ENCODE measurements at places on chromosomes 3 and 15.

GRCh38 chr15:63258658-63259057, 18.7 kb upstream of the APH1B start:
- DNase-seq: no peak

- DNase-seq: no peak
Measured at GRCh38 chr3:66206806-66207205, 14.0 kb upstream of the SLC25A26 start.

- no peak for DNase-seq
Measured at GRCh38 chr3:9280451-9281219, 31.2 kb upstream of the SRGAP3 start.

DNA sequence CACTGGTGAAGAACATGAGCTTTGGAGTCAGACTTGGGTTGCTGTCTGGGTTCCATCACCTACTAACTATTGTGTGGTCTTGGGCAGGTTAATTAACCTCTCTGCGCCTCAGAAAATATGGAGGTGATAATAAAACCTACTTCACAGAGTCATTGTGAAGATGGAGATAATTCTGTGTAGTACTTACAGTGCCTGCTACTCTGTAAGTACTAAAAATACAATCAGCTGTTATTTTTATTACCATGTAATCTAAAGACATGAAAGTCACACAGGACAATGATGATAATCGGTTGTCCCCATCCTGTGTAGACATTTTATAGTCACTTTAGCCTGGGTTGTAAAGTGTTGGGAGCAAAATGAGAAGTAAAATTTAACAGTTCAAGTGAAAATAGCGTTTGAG, 334.1 kb downstream of the THSD4 start:
- no peak for DNase-seq

DNA sequence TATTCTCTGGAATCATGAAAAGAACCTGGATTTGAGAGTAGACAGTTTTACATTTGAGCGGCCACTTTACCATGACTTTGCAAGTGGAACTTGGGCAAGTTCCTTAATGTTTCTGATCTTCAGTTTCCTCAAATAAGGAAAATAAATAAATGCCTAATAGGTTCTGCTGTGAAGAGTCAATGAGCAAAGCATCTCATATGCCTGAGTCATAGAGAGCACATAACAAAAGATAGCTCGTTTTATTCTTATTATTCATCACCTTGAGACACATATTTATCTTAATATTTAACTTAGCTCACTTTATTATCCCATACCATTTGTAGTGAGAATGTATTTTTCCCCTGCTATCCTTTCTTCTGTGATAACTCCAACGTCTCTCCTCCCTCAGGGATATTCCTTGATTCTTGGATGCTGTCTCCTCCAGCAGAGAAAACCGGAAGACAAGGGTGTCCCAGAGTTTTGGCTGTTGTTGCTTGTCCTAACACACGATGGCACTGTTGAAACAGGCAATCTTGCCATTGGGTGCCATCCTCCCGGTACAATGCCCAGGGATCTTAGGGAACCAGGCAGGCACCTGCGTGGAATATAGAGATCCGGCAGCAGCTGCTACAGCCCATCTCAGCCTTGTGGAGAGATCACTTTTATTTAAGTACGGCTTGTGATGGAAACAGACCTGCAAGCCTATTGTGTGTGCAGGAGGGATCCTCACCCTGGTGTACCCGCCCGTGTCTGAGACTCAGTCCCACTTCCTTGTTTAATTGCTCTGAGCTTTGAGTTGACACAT, 33.3 kb upstream of the VPS33B start:
- DNase-seq: no peak

- no peak for DNase-seq
Measured at GRCh38 chr15:86087808-86088207, 8.1 kb downstream of the AGBL1 start.

GRCh38 chr15:99303907-99304306, 52.6 kb downstream of the LRRC28 start:
- no peak for DNase-seq

DNA sequence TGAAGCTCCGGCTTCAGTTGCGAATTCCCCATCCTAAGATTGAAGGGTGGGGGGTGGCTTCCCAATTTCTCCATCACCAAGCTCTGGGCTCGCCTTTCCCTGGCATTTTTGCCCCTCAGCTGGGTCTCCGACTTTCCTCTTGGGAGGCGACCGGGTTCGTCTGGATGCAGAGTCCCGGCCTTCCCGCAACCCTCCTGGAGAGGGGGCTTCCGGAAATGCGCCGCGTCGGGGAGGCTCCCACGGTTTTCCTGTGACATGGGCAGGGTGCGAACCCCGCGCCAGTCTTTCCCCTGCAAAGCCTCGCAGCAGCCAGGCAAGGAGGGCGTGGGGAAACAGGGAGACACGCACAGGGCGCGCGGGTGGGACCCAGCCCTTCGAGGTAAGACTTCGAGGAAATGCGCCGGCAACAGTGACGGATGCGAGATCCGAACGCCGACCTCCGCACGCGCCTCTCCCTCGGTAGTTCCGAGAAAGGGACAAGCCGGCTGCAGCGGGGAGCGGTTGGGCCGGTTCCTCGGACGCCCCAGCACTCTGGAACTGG, 466 bp upstream of the HCN4 start:
- no peak for DNase-seq

DNA sequence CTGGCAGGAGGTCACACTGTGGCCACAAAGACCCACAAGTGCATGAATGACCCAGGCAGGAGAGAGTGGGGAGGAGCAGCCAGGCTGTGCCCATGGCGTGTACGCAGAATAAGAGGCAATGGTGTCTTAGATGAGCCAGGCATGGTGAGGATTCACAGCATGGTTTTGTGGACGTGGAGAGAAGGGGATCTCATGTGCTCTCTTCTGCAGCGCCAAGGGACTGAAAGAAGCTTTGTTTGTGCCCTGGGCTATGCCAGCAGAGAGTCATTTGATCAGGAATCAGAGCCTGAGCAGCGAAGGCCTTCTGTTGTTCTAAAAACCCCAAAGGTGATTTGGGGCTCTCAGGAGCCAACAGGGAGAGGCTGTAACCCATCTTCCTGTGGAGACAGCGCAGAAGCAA, 18.7 kb upstream of the RPP14 start:
- DNase-seq: no peak

- DNase-seq: no peak
Measured at GRCh38 chr3:129032716-129033115, 27.9 kb upstream of the GP9 start.

DNA sequence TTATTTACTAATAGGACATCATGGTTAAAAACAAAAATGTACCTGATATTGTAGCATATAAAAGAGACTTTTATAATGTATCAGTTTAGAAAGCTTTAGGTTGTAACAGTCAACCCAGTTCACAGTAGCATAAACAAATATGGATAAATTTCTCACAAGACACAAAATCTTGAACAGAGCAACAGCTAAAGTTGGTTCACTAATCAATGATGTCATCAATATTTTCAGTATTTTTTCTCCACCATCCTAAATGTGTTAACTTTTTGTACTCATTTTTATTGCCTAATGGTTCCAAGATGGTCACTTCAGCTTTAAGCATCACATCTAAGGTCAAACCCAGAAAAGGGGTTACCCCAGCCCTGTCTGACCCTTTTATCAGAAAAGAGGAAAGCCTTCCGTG, 21.2 kb upstream of the NRG4 start:
- no peak for DNase-seq

GRCh38 chr15:95284492-95284891, 1046.0 kb upstream of the NR2F2 start:
- DNase-seq: no peak

DNA sequence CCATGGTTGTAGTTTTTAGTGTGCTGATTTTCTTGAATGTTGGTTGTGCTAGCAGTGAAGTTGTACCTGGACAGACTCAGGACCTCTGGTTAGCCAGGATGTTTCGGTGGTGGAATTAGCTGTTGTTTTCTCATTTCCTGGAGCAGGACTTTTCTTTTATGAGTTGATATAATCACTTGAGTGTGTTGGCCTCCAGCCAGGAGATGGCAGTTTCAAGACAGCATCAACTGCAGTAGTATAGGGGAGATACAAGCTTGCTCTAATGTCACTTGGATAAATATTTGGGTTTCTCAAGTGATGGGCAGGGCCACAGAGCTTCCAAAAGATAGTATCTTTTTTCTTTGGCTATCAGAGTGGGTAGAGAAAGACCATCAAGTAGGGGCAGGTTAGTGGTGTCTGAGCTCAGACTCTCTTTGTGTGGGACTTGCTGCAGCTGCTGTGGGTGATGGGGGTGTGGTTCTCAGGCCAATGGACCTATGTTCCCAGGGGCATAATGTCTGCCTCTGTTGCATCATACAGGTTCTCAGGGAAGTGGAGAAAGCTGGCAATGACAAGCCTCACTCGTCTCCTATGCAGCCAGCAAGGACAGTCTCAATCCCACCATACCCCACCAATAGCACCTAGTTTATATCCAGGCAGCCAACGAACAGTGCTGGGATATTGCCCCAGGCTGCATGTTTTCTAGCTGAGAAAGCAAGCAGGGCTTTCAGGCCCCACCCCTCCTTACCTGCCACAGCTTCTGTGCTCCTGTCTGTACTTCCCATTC, 14.6 kb upstream of the OR5K2 start:
- no peak for DNase-seq

DNA sequence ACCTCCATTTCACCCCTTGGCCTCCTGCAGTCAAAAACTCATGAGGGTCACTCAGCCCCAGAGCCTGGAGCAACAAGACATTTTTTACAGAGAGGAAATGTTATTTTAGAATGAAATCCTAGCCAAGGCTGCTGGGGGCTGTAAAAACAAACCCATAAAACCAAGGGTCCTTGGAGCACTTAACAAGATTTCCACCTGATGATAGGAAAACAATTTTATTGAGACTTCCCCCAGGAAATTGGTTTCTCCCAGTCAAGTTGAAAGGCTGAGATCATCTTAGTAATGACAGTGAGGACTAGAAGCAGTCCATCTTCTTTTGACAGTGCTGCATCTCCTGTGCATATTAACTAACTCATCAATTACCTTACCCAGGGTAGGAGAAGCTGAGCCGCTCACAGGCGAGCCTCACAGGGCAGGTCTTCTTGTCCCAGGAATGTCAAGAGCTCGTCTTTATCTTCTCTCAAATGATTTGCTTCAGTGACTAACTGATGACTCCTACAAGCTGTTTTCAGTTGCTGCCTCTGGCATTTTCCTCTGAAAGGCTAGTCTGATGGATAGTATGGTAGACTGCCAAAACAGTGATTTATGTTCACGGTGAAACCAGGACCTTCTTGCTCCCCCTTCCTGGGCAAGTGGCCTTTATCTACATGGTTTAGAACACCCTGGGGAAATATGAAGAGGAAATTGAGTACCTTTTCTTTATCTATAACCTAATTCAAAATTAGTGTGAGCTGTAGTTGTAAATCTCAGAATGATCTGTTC, 34.6 kb upstream of the AEN start:
- DNase-seq: no peak

DNA sequence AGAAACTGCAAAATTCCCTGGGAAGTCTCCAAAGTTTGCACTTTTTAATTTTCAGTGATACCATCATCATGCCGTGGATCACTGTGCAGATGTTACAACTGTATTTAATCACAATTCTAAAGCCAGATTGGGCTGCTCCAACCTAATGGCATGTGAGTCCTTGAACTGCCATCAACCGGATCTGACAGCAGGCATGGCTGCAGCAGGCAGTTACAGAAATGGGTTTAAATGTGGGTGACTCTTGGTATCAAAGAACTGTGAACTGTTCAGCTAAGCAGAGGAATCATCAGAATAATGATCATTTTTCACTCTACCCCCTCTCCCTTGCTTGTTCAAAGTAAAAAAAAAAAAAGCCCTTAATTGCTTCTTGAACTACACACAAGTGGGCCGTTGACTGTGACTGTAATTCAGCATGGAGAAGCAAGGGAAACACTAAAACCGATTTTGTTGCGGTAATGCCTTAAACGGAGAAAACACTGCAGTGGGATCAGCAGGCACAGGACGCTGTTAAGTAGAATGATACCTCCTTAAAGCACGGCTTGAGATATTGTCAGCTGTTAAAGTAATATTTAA, 152.4 kb downstream of the RORA start:
- no peak for DNase-seq

DNA sequence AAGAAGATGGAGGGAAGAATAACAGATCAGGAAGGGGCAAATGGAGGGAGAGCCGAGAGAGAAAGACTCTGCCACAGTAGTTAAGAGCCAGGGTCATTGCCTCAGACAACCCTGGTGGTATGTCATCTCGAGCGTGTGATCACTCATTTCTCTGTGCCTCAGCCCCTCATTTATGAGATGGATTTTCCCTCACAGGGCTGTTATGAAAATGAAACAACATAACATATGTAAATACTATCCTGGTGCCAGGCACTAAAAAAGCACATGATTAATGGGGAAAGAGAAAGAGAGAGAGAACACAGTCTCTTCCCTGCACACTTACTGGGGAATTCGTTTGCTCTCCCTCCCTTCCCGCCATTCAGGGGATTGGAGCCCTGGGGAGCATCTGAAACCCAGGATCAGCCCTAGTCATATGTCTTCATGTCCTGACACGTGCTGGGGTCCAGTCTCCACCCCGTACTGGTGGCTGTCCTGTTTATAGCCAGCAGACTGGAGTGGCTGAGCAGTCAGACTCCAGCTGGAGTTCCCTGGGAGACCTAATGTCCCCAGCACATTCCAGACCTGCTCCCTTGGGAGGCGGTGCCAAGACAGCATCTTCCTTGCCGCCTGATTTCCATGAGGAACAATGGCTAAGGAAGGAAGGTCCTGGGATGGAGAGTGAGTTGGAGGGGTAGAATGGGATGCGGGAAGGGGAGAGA, 14.7 kb upstream of the AMOTL2 start:
- no peak for DNase-seq

- no peak for DNase-seq
Measured at GRCh38 chr3:147256739-147257138, 149.6 kb downstream of the ZIC4 start.

DNA sequence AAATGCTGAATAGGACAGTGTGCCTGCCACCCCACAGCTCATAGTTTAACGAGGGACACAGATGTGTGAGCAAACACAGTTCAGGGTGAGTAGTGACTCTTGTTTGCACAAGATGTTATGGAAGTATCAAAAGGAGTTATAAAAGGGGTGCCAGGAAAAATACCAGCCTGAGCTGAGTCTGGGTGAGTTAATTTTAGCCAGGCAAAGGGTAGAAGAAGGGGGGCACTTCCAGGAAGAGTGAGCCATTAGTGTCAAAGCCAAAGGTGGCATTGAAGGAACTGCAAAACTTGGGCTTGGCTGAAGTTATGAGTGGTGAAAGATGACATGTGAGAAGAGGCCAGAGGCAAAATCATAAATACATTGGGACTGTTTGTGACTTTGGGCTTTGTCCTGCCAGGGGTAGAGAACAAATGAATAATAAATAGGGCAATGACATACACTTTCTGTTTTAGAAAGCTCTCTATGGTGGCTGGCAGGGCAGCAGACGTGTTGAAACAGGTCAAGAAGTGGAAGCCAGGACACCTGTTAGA, 1.9 kb upstream of the SPPL2A start:
- DNase-seq: no peak

- no peak for DNase-seq
Measured at GRCh38 chr3:48567090-48567489, 3.5 kb upstream of the UCN2 start.

GRCh38 chr15:75152382-75153079, 49.2 kb upstream of the C15orf39 start:
- DNase-seq: no peak

GRCh38 chr3:178127221-178127620, 409.0 kb upstream of the KCNMB2 start:
- DNase-seq: no peak

GRCh38 chr3:136750209-136750896, 1.8 kb downstream of the STAG1 start:
- DNase-seq: no peak

GRCh38 chr3:13380971-13381370, 39.2 kb downstream of the NUP210 start:
- DNase-seq: no peak

GRCh38 chr3:191290311-191291025, 38.7 kb upstream of the CCDC50 start:
- DNase-seq: no peak

GRCh38 chr15:25649390-25649789, 210.6 kb upstream of the UBE3A start:
- DNase-seq: no peak

All from activated T-helper 1 cell treated with anti-CD3 and anti-CD28 coated beads, Interleukin-2, amount 50 U/mL, for 16 hours (primary cell).